Renal pelvis (tissue), 12 donors: ENCODE measurements at places on chromosomes 4 and X.
A peak's percentile ranks its signal among the peaks of the same experiment; 100 is the strongest.

- peak; percentile 8 for DNase-seq
Observed at GRCh38 chrX:140817943-140818342, 108.4 kb downstream of the LINC00632 start.

GRCh38 chr4:93828332-93828994 is at the start of gene ATOH1:
ATOH1 (plus strand) TSS chr4:93828753; CDS start chr4:93828927, 174 bp downstream.
- no peak for DNase-seq

GRCh38 chr4:87510747-87511146 is 18.4 kb downstream of the SPARCL1 start:
- no peak for DNase-seq

DNA sequence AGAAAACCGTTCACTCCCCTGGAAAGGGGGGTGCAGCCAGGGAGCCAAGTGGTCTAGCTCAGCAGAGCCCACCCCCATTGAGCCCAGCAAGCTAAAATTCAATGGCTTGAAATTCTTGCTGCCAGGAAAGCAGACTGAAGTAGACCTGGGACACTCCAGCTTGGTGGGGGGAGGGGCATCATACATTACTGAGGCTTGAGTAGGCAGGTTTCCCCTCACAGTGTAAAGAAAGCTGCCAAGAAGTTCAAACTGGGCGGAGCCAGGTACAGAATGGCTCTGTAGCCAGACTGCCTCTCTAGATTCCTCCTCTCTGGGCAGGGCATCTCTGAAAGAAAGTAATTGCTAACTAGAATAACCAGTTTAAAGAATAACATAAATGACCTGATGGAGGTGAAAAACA is 372.3 kb upstream of the F9 start:
- no peak for DNase-seq

GRCh38 chrX:16873106-16873505 is 2.9 kb upstream of the RBBP7 start:
- DNase-seq = no peak

GRCh38 chrX:129957241-129958082 is 25.0 kb upstream of the BCORL1 start:
- DNase-seq = peak; percentile 65

DNA sequence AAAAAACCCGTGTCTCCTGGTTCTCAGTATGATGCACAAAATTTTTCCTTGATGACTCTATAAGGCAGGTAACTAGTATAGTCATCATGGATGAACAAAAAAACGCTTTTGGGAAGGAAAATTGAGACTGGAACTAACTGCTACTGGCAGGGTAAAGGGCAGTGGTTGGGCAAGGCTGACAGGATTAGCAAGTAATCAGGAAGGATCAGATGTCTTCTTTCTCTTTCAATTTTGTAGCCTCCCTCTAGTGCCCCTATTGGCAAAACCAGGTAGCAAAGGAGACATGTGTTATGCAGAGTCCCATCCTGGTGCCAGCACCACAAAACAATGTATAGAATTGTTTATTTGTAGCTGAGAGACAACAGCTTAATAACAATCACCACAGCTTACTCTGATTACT is 12.8 kb upstream of the SLITRK4 start:
- DNase-seq = no peak

DNA sequence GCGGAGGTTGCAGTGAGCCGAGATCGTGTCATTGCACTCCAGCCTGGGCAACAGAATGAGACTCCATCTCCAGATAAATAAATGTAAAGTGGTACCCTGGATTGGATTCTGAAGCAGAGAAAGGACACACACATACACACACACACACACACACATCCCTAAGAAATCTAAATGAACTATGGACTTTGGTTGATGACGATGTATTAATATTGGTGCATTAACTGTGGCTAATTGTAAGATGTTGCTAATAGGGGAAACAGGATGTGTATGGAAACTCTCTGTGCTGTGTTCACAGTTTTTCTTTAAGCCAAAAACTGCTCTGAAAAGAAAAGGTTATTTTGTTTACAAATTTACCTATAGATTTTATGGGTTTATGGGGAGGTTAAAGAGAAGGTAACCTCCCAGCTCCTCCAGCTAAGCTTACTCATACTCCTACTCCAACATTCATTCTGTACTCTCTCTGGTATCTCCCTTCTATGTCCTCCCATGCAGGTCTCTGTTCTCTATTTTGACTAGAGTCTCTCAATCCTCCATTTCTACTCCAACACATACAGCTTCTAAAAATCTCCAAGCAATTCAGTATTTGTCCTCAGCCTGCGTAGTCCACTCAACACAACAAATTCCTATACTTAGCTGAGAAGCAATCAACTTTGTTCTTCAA is 46.5 kb upstream of the RELL1 start:
- DNase-seq = no peak

DNA sequence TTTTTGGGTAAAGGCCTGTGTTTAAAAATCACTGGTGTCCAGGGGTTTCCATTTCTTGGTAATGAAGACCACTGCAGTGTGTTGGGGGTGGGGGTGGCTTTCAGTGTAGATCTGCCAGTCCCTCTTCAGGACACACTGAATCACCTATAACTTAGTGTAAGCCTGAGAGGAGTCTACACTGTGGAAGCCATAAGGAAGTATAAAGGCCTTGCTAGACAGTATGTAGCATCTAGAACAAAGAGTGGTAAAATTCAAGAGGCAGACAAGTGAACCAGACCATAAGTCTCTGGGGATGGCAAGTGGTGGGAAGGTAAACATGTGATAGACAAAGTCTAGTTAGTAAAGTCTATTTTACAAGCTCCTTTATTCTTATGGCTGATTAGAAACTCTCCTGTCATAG is 191.8 kb downstream of the CCNG2 start:
- DNase-seq = no peak

- no peak for DNase-seq
Observed at GRCh38 chr4:14383652-14384051, 618.6 kb upstream of the CPEB2 start.

DNA sequence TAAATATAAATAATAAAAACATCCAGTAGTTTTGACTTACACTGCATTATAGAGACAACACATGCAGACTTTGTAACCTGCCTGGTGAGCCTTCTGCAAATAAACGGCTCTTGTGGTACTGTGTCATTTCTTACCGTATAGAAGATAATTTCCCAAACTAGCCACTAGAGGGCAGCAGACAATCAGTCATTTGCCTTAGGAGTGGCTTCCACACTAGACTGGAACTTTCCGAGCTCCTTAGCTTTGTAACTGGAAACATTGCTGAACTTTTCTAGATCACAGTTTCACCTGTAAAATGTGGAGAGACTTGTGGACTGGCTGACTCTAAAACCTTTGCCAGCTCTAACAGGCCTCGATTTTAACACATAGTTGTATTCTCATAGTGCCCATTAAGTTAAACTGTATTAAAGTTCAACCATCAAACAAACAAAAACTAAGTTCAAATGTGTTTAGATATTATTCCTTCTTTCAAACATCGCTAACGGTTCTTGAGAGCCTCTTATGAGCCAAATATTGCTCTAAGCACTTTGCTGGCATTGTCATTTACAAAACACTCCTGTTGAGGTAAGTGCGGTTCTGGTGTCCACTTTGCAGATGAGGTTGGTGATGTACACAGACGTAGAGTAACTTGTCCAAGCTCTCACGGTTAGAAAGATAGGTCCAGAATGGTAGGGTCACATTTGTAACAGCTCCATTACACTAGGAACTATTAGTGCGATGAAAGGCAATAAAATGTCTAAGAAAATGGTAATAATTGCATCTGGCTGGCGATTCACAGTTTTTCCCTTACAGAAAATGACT is 345.5 kb downstream of the ANK2 start:
- peak; percentile 89 for DNase-seq

- DNase-seq = peak; percentile 19
Observed at GRCh38 chr4:80655662-80656061, 320.1 kb downstream of the CFAP299 start.

DNA sequence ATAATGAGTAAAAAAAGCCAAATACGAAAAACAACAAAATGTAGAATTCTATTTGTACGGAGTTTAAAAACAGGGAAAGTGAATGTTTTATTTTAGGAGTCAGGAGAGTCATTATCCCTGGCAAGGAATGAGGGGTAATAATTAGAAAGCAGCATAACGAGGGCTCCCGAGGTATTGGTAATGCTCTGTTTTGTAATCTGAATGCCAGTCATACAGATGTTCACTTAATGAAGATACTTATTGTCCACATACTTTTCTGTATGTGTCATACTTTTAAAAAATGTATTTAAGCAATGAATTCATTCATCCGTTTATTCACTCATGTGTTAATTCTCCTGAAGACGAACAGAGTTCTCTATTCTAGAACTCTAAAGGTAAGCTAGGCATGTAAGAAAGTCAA is 87.8 kb upstream of the BMP2K start:
- DNase-seq = no peak

GRCh38 chr4:6341696-6342095 is 72.0 kb downstream of the WFS1 start:
- no peak for DNase-seq

- DNase-seq = no peak
Observed at GRCh38 chrX:151729056-151729725, 5.4 kb upstream of the CNGA2 start.

GRCh38 chr4:58649226-58649625 is 1539.0 kb upstream of the IGFBP7 start:
- no peak for DNase-seq

GRCh38 chr4:87529187-87529586 is at the start of gene SPARCL1:
SPARCL1 (minus strand) TSS chr4:87529376; CDS start chr4:87499574, 29,802 bp downstream.
- no peak for DNase-seq

DNA sequence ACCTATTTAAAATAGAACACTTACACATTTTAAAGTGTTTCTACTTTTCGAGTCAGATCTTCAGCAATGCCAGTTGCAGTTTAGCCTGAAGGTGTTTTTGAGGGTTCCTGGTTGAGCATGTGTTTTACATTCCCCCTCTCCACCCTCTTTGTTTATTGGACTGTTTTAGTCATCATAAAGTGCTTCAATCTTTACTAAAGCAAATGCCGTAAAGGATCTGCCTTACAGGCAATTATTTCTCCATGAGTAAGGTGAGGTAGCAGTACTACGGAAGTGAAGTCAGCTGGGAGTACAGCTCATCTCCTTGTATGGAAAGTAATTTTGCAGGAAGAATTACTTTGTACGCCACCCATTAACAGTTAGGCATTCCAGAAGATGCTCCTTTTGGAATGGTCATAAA is 36.9 kb downstream of the PDLIM5 start:
- DNase-seq = no peak

DNA sequence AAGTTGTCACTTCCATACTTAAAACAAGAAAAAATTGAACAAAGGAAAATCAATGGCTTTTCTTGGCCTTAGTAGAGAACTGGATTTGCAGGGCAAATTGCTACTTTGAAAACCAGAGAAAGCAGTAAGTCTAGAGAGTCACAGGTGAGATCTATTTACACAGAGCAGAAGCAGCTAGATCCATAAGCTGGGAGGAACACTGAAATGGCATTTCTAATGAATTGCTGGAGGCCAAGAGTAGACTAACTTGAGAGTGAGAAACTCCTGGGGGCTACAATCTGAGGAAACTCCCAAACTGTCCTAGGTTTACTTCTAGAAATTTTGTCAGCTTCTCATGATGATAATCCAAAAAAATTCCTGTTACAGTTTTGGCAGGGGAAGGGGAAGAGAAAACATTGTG is 133.3 kb downstream of the SPCS3 start:
- no peak for DNase-seq

- DNase-seq = no peak
Observed at GRCh38 chrX:144297221-144297620, 413.4 kb downstream of the UBE2NL start.

DNA sequence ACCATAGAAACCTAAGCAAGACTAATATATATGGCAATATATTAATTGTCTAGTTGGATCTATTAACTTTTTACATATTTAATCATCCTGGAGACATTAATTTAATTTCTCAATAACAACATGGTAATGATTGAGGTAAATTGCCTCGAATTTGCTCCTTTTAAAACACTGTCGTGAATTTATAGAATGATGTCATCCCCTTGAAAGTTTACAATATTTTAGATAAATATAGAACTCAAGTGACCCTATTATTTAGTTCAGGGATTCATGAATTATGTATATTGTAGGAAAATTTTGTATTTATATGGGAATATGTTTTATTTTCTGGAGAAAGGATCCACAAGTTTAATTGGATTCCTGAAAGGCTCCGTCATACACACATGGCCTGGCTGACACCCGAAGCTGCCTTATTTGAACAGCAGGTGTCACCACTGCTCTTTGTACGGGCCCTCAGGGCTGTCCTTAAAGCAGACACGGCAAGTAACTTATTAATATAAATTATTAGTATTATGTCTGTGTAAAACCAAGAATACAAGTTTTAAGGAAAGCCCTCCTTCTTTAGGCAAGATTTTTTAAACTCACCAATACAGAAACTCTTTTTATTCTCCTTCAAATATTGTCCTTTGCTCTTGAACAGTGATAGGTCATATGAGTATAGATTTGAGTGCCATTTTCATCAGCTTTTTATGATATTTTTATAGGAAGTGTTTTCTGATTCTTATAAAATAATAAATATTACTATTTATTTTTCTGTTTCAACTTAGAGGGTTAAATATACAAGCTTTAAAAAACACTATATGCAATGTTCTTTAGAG is 1.9 kb upstream of the PLRG1 start:
- peak; percentile 81 for DNase-seq

DNA sequence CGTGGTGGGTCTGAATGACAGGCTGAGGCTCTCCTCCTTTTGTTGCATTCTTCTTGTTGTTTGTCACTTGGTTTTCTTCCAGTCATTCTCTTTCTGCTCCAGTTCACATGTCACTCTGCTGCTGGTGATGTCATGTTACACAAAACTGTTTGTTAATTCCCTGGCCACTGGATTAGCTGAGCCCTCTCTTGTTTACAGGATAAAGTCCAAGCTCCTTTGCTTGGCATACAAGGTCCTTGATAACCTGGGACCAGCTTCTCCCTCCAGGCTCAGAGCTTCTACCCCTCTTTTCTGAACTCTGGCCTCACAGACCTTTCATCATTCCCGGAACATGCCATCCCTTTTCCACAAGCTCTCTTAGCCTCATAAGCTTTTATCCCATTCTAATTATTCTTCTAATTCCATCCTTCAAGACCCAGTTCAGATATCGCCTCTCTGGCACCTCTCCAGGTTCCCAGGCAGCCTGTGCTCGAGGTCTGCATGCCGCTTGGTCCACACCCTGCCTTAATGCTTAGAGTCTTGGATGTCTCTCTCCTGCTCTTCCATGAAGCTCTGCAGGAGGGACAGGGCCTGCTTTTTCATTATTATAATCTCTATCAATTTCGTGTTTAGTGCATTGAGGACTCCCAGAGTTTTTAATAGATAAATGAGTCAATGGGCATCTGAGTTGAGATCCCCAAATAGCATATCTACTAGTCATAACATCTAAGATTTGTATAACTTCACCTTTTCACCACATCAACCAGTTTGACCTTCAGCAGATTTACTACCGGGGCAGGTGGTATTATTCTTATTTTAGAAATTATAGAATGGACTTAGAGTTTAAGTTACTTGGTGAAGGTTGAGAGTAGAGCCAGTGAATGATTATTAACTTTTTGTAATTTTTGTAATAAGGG is 98.7 kb downstream of the TMEM131L start:
- no peak for DNase-seq

DNA sequence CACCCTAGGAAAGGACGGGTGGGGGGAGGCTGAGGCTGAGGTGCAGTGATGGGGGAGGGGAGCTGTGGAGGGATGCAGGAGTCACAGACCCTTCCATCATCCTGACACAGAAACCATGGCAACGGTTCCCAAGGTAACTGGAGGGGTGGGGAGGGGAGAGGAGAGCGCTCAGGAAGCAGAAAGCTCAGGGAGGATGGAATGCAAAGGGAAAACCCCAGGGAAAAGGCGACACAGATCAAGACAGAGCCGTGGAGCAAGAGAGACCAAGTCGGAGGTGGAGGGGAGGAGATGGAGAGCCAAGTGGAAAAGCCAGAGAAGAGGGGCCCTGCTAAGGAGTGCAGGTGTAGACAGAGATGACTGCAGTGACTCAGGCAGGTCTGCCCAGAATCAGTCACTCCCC is 14.5 kb downstream of the L1CAM start:
- DNase-seq = no peak
